ENCODE measurements at places on chromosomes 6 and 20.

GRCh38 chr6:113860181-113860955, 3.2 kb downstream of the MARCKS start:
- no peak for DNase-seq

DNA sequence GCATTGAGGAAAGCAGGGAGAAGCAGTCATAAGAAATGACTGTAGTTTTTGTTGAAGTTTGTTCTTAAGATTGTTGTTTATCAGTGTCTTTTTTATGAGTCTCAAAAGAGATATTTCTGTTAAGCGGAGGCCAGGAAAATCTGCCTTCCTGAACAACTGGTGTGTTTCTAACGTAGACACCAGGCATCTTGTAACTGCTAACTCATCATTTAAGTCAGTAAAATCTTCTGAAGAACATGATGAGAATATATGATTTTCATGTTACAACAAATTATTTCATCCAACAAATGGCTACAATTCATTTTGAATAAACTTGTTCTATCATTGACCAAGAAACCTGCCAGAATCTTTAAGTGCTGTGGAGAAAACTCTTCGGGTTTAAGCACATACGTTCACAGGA, 84.0 kb downstream of the RPS12 start:
- DNase-seq = no peak

DNA sequence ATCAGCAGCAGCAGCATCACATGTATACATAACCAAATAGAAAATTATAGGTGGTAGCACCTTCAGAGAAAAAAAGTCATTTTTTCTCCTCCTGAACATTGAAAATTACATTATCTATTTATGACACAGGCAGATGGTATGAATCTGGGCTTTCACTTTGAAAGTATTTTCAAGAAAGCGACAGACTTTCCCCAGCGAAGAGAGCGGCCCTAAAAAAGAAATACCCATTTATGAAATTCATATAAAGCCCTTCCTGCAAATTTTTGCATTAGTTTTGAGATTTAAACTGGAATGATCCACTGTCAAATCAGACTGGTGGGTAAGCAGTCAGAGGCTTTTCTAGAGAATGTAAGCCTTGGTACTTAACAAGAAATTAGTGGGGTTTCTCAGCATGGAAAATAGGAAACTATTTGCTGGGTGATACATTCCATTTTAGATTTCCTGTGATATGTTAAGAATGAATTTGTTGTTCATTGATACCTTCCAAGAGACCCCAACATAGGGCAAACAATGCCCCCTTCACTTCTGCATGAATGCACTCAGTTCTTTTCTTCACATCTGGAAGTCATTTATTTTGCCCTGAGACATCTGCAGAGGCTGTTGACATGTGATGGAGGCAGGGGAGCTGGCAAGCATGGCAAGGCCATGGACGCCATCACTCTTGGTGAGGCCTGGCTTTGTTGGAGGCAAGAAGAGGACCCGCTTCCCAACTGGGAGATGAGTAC, 147.0 kb downstream of the LINC00237 start:
- no peak for DNase-seq

- no peak for DNase-seq
These were observed 121.5 kb downstream of the EYA2 start for GRCh38 chr20:47016068-47016664.

DNA sequence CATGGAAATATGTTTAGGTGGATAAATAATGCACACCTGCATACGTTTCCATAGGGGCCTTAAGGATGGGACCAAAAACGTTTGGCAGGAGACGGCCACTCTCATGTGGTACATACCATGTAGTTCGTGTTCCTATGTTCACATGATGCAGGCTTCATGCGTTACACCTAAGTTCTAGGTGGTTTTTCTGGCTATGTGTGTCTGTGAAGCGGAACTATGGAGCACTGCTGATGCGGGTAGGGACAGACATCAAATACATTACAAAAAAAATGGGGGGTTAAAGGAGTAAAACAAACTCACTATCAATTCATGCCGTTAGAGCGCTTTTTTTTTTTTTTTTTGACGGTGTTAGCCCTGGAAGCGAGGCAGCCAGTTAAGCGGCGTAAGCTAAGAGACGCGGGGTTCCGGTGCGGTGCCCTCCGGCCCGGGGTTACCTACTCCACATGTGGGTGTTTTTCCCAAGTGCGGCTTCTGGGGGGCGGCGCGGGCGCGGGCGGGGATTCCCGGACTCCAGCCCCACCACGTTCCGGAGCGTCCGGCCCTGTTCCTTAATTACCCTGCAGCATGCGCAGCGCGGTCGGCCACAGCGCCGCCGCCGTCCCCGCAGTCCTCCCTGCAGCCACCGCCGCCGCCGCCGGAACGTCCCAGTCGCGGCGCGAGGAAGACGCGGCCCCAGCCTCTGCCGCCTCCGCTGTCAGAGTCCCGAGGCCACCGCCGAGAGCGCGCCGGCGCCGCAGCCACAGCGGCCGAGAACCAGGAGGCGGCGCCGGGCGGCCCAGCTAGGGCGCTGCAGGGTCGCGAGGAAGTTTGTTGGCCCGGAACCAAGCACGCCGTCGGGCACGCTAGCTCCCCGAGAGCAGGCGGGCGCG, 648 bp downstream of the COL19A1 start:
- no peak for DNase-seq

GRCh38 chr20:56788041-56788670, 159.1 kb downstream of the TFAP2C start:
- no peak for DNase-seq

GRCh38 chr20:62200491-62201172, 17.8 kb downstream of the MTG2 start:
- no peak for DNase-seq

DNA sequence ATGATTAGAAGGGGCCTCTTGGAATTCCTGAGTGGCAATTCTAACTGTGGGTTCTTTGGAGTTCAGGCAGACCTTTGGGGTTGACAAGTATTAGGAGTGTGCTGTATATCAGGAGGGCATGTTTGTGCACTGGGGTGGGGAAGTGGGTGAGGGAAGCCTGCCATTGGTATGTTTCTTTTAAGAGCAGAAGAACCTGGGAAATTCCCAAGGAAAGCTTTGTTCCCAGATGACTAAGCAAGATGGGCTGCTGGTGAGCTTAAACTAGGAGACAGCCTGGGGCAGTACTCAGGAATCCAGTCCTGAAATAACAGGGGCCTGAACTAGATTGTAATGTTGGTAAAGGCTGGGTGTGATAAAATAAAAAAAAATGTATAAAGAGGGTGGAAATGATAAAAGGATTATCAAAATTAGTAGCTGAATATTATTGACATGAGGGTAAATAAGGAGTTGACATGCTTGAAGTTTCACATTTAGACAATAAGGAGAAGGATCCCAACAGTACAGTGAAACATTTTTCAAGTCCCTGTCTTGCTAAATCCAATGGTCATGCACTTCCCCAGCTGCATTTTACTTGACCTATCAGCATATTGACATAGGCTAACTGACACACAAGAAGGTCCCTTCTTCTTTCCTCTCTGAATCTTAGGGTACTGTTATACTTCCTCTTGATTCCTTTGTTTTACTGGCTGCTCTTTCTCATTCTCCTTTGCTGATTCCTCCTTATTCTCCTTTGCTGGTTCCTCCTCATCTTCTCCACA, 18.4 kb upstream of the IFNGR1 start:
- no peak for DNase-seq

DNA sequence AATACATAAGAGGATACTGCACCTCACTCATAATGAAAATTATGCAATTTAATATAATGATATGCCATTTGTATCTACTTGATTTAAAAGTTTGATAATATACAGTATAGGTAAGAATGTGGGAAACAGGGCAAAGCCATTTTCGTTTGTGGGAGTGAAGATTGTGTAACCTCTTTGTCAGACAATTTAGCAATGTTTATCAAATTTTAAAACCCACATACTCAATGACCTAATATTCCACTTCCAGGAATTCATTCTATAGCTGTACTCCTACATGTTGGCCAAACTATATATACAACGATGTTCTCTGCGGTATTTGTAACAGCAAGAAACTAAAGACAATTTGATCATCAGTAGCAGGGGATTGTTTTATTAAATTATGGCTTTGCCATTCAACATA, 17.8 kb upstream of the FKBP5 start:
- no peak for DNase-seq

- no peak for DNase-seq
These were observed 47.2 kb downstream of the ADTRP start for GRCh38 chr6:11731423-11731822.

DNA sequence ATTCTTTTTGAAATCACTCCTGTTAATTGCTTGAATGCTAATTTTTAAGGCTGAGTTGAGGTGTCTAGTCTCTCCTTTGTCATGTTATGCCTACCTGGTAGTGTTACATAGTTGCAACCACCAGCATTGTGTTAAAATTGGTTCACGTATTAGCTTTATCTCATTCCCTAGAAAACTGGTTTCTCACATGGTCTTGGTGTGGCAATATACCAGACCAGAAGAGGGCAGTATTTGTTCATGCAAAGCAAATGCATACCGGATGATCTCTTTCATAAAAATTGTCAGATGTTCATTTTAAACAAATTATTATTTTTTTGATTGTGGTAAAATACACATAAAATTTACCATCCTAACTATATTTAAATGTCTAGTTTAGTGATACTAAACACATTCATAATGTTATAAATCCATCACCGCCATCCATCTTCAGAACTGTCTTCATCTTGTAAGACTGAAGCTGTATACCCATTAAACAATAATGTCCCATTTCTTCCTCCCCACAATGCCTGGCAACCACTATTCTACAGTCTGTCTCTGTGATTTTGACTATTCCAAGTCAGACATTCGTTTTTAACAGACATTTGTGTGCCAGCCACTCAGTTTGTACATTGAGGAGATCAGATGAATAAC, 92.8 kb downstream of the ATRN start:
- no peak for DNase-seq

GRCh38 chr6:12593771-12594529, 122.6 kb upstream of the PHACTR1 start:
- DNase-seq = no peak

- no peak for DNase-seq
These were observed 14.3 kb upstream of the FAM135A start for GRCh38 chr6:70398783-70399728.

DNA sequence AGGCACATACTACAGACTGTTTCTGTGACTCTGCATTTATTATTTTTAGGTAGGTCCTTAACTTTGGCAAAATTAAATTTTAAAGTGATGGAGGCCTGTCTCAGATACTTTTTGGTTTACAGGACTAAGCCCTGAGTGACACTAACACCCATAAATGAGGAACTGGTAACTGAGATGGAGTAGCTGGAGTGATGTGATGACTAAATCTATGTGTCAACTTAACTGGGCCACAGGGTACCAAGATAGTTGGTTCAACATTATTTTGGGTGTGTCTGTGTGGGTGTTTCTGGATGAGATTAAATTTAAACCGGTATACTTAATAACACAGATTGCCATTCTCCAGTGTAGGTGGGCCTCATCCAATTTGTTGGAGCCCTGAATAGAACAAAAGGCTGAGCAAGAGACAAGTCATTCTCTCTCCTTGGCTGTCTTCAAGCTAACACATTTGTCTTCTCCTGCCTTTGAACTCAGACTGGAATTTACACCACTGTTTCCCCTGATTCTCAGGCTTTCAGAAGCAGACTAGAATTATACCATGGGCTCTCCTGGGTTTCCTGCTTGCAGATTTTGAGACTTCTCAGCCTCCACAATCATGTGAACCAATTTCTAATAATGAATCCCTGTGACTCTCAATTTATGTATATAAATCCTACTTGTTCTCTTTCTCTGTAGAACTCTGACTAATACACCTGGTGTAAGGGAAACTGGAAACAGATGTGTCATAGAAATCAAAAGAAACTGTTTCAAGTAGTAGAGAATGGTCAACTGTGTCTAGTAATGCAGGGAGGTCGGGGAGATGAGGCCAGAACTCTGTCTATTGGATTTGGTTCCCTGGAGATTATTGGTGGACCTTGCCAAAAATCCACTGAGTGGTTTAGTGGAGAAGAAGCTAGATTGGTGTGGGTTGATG, 579.2 kb downstream of the EPM2A start:
- no peak for DNase-seq

GRCh38 chr6:132780770-132781371, 17.6 kb downstream of the SLC18B1 start:
- DNase-seq = no peak

GRCh38 chr6:55897346-55897745, 22.0 kb upstream of the BMP5 start:
- DNase-seq = no peak

GRCh38 chr6:2037237-2037926, 208.0 kb downstream of the GMDS start:
- no peak for DNase-seq

GRCh38 chr20:40993794-40994540, 34.7 kb upstream of the TOP1 start:
- DNase-seq = no peak

GRCh38 chr6:57069920-57070331, 20.1 kb upstream of the ZNF451 start:
- no peak for DNase-seq

DNA sequence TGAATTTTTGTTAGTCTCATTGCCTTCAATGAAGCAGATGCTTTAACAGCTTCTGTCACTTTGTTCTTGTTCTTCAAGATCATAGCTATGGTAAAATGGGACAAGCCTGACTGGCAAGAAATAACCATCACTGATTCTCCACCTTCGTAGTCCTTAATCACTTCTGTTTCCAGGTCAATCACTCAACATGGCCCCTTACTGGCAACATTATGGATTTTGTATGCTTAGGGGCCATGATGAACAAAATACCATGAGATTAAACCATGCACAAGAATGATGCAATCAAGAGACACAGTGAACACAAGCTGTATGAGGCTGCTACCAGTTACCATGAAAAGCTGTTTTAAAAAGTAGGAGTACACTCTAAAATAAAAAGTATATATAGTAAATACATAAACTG, 32.8 kb downstream of the ADNP start:
- no peak for DNase-seq

DNA sequence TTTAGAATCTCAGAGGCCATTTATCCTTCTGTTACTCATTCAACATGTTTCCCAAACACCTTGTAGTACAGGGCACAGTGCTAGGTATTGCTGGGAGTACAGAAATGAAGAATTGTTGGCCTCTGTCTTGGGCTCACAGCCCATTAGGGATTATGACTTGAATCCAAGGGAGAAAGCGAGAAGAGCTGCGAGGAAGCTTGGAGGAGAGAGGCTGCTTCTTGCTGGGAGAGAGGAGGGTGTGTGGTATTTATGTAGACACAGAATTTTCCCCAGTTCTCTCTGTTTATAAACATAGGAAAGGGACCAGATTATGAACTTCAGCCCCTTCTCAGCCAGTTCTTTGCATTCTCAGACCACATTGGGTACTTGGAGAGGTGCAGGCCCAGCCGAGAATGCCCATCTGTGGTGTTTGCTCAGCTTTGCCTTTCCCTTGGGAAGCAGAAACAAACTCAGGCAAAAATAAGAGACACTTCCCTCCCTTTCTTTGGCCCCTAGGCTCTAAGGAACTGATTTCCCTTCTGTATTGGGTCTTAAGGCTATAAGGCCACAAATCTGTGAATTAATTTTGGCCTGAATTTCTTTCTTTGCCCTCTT, 17.9 kb downstream of the CHMP4B start:
- DNase-seq = no peak

Data from NCI-H1436 treated with DMSO at 0.1 percent for 48 hours (cell line).